ENCODE measurements at places on chromosomes 5 and 9.
A peak's percentile ranks its signal among the peaks of the same experiment; 100 is the strongest.

DNA sequence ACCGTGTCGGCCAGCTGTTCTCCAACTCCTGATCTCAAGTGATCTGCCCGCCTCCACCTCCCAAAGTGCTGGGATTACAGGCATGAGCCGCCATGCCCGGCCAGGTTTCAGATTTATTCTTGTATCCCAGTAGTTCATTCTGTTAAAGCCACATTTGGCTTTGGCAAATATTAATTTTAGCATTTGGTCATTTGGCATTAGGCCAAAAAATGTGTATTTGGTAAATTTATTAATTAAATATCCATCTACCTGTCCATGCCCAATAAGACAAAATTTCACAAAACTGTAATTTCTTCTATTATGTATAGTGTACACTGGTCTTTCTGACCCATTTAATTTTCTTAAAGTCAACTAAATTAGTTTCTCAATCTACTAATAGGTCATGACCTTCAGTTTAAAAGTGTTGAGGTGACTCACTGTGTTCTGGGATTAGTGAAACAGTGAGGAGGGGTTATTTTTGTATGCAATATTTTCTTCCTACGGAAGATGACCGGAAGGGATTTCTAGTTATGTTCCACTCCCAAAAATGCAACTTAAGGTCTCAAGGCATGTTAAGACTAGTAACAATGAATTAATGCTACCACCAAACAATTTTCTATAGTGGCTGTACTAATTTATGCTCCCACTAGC, 21.0 kb downstream of the OSTF1 start:
- no peak for DNase-seq

DNA sequence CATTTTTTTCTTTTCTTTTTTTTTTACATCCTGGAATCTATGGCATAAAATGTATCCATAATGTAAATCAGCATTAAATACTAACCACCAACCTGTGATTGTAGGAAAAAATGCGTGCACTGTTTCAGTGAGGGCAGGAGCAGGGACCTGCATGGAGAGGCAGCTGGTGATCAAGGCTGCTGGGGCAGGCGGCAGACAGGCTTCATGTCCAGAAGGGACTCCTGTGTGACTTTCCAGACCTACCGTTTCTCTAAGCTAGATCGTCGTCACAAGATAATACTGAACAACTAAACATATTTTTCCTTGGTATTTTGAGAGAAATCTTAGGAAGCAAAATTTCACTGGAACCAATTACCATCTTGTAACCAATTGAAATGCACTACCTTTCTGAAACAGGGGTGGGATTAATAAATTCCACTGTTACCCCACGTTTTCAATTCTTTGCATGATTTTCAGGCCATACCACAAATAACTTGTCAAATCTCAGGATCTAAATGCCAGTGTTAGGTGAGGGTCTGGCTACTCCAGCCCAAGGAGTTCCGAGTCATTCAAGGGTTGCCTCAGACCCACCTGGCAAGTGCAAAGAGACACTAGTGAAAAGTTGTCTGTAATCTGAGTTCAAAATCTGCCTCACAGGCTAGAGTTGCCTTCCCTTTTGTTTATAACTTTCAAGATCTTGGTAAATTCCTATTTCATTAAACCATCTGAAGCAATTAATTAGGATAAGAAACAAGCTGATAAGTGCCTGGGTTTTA, 198.2 kb downstream of the SEMA5A start:
- no peak for DNase-seq

DNA sequence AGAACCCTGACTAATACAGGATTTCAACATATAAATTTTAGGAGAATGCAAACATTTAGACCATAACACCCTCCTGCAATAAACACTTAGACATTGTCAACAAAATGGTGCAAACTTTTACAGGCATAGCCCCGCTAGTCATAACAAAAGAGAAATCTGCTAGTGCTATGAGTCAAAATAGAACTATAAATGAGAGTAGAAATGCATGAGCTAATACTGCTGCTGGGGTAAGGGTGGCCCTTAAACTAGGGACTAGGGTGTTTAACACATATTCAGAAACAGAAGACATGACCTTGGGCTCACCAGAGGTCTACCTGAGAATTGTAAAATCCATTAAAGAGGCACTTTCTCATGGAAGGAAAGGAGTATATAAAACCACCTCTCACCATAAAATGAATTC, 131.6 kb downstream of the TLR4 start:
- no peak for DNase-seq

GRCh38 chr5:147310059-147310704, 75.4 kb downstream of the STK32A start:
- peak; percentile 52 for DNase-seq

DNA sequence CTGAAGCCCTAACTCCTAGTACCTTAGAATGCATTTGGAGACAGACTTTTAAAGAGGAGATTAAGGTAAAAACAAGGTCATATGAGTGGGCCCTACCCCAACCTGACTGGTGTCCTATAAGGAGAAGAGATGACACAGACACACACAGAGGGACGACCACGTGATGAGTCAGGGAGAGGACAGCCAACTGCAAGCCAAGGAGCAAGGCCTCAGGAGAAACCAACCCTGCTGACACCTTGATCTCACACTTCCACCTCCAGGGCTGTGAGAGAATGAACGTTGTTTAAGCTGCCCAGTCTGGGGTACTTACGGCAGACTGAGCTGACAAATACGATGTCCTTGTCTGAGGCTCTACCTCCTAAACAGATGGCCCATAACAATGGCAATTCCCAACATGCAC, 93.6 kb downstream of the ROR2 start:
- no peak for DNase-seq

- no peak for DNase-seq
These were observed 1746.4 kb downstream of the EFNA5 start for GRCh38 chr5:105924366-105924765.

DNA sequence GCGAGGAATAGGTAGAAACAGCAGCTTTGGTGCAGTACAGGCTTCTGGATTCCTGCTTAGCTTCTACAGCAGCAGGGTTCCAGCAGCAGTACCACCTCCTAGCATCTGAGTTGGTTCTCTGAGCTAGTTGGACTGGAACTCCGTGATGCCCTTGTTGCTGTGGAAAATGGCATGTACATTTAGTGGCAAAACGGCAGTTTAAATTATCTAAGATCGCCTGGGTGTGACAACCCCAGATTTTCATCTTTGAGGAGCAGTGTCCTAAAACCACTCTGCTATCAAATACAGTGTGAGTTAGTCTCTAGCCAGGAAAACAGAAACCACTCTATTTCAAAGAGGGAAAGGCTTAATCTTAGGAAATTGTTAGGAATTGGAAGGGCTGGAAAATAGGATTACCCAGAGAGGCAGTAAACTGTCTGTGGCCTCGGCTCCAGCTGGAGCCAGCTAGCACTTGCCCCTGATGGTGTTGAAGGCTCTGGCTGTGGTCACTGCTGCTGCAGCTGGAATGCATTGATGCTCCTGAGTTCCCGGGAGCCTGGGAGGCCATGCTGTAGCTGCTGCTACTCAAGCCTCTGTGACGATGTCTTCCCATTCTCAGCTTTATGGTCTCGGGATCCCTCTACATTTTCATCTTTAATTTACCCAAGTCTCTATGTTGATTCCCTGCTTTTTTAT, 29.4 kb downstream of the RAD23B start:
- peak; percentile 14 for DNase-seq

GRCh38 chr9:94927762-94928670, 201.5 kb downstream of the AOPEP start:
- no peak for DNase-seq

- DNase-seq: no peak
These were observed 176.7 kb upstream of the DMAC1 start for GRCh38 chr9:7976167-7976755.

GRCh38 chr9:123102375-123103113, 69.1 kb downstream of the GPR21 start:
- no peak for DNase-seq

DNA sequence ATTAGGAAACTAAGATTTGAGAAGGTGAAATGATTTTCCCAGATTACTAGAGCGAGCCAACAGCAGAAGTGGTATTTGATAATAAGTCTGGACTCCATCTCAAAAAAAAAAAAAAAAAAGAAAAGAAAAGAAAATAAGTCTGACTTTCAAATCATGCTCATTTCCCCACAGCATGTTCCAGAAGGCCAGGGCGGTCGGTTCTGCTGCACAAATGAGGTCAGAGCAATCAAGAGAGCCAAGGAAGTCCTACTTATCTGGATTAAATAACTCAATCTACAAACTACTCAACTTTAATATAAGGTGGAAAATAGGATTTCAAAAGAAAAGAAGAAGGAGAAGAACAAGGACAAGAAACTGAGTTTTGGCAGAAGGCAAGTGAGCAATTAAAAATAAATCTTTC, 130.4 kb upstream of the RASA1 start:
- peak; percentile 44 for DNase-seq

DNA sequence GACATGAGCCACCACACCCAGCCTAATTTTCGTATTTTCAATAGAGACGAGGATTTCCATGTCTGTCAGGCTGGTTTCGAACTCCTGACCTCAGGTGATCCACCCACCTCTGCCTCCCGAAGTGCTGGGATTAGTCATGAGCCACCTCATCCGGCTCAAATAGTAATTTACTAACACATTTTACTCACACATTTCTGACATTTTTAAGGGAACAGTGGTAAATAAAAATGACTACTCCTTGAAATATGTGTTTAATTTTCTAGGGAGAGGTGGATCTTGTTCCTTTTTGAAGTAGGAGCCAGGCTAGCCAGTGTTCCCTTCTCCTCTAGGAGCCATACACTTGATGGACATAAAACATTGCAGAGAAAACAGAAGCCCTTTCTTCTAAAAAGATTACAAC, 55.2 kb upstream of the ERBIN start:
- DNase-seq: no peak
